ENCODE measurements at places on chromosomes 4 and X.

DNA sequence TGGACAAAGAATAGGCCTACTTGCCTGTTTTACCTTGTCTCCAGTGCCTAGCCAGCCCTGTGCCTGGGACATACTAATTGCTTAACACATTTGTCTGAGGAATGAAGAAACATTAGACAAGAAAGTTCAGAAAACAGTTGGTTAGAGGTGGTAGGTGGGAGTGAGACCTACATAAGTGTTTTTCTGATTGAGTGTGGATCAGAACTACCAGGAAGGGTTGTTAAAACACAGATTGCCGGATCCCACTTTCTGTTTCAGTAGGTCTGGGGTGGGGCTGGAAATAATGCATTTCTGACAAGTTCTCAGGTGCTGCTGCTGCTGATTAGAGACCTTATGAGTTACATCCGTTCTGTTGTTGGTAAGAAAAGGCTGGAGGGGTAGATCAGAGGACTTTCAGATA, 5.7 kb upstream of the JADE1 start:
- DNase-seq: no peak

GRCh38 chr4:40544221-40544620, 85.4 kb downstream of the RBM47 start:
- DNase-seq: no peak

- DNase-seq: no peak
These were observed 42.4 kb downstream of the NAT8L start for GRCh38 chr4:2101346-2102044.

DNA sequence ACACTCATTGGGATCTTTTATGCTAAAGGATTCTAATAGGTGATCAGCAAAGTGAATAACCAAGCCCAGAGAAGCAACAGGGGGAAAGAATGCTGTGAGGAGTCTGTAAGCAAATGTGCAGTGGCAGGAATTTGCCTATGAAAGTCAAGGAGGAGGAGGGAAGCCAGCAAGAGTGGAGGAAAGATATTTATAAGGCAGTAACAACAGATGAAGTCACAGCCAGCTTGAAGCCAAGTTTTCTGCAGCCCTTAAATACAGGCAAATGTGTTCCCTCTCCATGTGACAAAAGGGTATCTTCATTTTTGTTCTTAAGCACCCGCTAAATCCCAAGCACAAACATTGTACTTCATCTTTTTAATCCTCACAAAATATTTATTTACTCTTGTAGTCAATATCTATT, 275.0 kb upstream of the CLNK start:
- DNase-seq: no peak

- no peak for DNase-seq
These were observed 343.5 kb downstream of the IDS start for GRCh38 chrX:149161435-149162088.

- no peak for DNase-seq
These were observed at the start of gene ZFP92 for GRCh38 chrX:153411255-153411987. ZFP92 (plus strand) TSS chrX:153411472; CDS start chrX:153418323, 6,851 bp downstream.

- DNase-seq: no peak
These were observed 55.3 kb downstream of the ARHGAP10 start for GRCh38 chr4:147787204-147787603.

DNA sequence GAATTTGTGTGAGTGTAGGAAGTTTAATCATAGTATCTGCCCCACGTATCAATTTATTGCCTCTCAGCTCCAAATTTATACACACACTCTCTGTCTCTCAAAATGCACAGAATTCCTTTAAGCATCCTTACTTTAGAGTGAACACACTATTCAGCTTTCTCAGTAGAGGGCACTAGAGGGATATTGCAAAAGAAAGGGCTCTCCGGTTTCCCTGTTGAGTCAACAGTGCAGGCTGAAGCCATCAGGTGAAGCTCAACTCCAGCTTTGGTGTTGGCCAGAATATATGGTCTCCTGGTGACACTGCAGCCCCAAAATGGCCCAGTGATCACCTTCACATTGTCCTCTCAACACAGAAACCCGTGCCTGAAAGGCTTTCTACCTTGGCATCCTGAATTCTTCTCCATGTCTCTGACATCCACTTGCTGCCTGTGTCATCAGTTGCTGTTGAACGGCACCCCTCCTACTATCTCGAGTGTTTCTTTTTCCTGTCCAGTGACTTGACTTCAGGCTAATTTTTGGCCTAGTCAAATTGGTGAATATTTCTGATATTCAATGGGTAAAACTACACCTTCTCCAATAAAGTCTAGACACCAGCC, 670.5 kb downstream of the GABRG1 start:
- DNase-seq: no peak

GRCh38 chrX:149007423-149007822, 497.7 kb downstream of the IDS start:
- DNase-seq: no peak

- no peak for DNase-seq
These were observed 212.2 kb downstream of the CBR4 start for GRCh38 chr4:168797738-168798375.

- peak; percentile 86 for DNase-seq
These were observed 578 bp downstream of the DCUN1D4 start for GRCh38 chr4:51843309-51844152.

GRCh38 chrX:129631849-129632248, 22.9 kb downstream of the APLN start:
- no peak for DNase-seq

DNA sequence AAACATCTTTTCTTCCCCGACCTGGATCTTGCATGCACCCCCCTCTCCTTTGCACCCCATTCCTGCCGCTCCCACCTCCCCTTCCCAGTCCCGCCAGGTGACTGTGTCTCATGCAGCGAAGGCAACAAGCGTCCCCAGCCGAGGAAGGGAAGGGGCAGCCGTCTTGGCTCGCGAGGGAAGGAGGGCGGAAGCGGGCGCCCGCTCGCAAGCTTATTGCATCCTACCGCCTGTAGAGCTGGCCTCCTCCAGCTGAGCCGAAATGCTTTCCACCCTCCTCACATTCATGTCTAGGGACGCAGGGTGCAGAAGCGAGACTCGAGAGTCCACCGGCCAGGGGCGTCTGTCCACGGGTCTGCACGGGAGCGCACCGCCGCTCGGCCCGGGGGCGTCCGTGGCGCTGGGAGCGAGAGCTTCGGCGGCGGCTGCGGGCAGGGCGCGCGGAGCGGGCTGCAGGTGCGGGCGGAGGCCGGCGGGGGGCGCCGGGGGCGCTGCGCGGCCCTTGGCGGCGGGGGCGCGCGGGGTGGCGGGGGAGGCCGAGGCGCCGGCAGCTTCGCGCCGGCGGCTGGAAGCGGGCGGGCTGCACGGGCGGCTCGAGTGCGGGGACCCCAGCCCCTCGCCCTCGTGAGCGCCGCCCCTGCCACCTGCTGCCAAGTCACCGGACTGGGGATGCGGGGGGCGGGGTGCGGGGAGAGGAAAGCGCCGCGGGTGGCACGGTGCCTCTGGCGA, at the start of gene KCNIP4:
Gene KCNIP4, minus strand, starts transcription at position 426 of the 726 bp plus-strand sequence.
- DNase-seq: no peak

- no peak for DNase-seq
These were observed 1160.6 kb upstream of the AGA start for GRCh38 chr4:178602833-178603232.

GRCh38 chr4:177441061-177441802, 1.0 kb downstream of the AGA start:
- DNase-seq: no peak

GRCh38 chr4:103410386-103410785, 212.2 kb upstream of the CENPE start:
- no peak for DNase-seq

- no peak for DNase-seq
These were observed 92.5 kb upstream of the PAGE3 start for GRCh38 chrX:55357236-55357635.

DNA sequence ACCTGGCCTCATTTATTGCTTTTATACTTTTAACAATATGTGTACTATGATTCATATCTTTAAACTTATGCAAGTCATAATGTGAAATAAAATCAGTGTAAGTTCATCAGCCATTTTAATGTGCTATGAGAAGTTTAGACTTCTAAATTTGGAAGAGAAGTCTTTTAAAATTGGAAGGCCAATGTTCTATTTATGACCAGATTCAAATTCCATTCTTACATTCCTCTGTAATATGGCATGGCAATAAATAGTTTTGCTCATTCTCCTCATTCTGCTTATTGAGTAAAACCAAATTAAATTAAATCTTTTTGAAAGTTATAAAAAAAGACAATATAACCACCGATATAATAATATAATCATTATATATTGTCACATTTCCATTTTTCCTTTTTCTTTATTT, 126.2 kb downstream of the SORBS2 start:
- DNase-seq: no peak

DNA sequence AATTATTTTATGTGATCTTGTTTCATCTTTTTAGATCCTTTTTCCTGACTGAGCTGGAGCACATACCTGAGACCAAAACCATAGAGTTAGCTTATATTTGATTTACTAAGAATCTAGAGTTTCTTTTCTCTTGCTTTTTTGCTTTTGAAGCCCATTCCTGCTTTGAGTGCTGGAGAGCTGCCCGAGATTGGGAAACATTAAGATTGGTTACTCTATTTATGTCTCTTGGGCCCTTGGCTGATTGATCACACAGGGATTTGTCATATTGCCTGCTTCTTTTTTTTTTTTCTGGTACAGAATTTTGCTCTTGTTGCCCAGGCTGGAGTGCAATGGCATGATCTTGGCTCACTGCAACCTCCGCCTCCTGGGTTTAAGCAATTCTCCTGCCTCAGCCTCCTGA, 73.9 kb downstream of the REPS2 start:
- DNase-seq: no peak

DNA sequence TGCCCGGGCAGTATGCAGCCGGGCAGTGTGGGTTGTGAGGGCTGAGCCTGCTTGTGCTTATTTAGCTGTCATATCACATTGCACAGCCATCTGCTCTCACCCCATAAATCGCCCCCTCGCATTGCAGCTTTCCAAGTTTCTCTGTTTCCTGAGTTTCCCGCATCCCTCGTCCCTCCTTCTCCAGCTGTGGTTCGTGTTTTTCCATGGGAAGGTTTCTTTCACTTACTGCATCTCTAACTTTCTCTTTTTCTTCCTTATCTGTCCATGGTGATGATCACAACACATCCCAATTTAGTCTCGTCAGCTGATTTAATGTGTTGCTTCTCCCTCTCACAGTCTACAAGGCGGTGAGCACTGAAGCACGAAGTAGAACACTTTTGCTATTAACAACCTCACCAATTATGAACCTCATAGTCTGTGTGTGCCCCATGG, 118.1 kb downstream of the ENPP6 start:
- no peak for DNase-seq

DNA sequence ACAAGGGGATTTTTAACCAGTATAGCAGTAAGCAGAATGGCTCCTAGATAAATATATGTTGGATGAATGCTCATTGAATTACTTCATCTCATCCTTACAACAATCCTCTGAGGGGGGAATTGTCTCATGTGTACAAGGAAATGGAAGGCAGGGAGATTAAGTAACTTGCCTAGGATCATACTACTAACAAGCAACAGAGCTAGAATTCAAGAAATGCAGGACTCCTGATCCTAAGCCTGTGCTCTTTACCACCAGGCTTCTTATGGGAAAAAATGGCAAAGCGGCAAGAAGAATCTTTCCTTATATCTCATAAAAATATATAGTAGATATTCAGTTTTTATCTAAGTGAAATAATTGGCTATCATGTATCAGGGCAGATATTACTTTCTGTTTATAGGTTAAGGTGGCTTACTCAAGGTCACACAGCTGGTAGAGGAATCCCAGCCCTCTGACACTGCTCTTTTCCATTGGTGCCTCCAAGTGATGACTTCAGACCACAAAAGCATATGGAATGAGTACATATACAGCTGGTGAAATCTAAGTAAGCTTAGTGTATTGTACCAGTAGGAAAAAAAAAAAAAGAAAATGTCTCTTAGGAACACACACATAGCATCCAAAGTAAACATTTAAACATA, 2.1 kb downstream of the ABHD18 start:
- DNase-seq: no peak

- DNase-seq: no peak
These were observed 50.0 kb downstream of the FGFBP1 start for GRCh38 chr4:15888515-15888914.

GRCh38 chr4:79650217-79650616, 242.2 kb upstream of the GK2 start:
- DNase-seq: no peak

DNA sequence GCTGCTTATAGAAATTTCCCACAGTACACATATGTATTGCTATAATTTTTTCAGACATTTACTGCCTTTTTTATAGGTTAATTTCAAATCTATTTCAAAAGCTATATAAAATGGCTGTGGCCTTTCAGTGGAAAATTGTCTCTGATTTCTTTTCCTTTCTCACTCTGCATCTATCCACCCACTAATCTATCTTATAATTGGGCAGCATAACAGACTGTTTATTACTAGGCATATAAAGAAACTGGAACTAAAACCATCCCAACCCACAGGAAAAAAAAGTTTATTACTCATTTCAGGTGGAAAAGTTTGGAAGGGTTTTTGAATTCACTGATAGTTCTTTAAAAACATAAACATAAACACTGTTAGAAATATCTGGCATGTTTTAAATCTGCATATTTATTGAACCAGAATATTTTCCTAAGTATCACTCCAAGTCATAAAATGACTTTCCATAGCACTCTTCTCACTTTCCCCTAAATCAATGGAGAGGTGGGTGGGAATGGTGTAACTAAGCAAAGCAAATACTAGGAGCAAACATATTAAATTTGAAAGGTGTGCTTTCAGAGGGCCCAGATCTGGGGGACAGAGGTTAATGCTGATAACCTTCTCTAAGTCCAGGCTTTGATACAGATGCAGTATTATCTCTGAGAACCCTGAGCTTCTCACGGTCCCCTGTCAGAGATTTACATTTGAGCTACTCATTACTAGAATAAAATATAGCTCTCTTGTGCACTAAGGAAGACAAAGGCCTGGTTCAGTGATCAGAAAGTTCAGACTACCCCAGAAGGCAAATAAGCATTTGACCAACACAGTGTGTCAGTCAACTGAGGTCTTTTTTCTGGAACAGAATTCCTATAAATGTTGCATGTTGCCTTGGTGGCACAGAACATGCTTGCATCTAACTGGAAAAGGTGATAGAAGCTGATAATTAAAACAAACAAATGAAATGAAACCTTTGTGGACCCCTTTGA, 328.3 kb downstream of the UNC5C start:
- DNase-seq: no peak
